Stimulated activated naive CD8-positive, alpha-beta T cell treated with anti-CD3 and anti-CD28 coated beads, Interleukin-15, amount 100 ng/mL, for 72 hours (primary cell): ENCODE measurements at places on chromosomes 1 and 21.

- no peak for DNase-seq
Measured at GRCh38 chr21:43778469-43779335, 2.6 kb upstream of the CSTB start.

DNA sequence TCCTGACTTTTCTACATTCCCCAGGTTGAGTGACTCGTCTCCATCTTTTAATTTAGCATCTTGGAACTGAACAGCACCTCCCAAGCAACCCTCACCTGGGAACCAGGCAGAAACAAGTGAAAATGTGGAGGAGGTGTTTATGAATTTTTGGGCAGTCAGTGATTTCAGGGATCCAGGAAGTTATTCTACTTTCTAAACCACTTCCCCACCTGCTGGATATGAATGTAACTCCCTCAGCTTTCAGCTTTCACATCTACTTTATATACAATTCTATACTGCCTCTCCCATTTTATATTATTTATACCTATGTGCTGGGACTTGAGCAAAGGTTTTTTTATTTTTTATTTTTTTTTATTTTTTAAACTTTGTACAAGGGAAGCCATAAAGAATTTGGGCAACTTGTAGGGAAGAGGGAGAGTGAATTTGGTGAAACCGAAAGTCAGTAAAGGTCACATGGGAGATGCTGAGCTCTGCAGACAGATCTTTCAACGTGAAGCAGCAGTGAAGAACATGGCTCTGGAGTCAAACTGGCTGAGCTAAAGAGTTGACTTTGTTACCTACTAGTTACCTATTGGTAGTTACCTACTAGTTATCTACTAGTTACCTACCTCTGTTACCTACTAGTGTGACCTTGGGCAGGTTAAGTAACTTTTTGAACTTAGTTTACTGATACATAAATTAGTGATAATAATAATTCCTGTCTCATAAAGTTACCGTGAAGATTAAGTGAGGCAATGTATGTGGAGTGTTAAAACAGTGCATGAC is 45.5 kb downstream of the DDR2 start:
- DNase-seq: no peak

DNA sequence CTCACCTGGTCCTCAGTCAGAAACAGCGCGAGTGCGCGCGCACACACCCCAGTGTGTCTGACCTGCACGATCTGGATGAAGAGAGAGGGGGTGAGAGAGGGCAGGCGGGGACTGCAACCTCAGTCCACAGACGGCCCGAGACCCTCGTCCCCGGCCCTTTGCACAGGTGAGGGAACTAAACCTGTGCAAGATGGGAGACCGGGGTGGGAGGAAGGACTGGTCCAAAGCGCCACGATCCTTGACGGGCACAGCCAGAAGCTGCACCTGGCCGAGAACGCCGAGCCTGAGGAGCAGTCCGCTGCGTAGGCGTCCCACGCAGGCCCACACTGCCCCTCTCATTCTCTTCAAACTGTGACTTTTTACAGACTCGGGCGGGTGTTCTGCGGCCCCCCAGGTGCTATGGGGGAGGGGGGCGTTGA is 519 bp upstream of the IQCC start:
- no peak for DNase-seq

DNA sequence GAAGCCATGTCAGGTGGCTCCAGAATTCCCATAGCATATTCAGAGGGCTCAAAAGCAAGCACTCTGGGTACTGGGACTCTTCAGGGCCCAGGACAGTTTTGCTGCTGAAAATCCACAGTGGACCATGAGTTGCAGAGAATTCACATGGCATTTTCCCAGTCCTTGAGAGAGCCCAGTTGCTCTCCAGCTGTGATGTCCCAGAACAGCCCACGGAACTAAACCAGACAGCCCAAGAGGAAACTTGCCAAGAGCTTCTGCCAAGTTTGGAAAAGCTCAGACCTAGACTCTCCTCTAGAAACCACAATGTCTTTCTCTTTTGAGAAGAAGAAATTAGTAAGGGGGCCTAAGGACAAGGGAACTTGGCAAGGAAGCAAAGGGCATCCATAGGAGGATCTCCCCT is 69.4 kb downstream of the RGS2 start:
- no peak for DNase-seq

DNA sequence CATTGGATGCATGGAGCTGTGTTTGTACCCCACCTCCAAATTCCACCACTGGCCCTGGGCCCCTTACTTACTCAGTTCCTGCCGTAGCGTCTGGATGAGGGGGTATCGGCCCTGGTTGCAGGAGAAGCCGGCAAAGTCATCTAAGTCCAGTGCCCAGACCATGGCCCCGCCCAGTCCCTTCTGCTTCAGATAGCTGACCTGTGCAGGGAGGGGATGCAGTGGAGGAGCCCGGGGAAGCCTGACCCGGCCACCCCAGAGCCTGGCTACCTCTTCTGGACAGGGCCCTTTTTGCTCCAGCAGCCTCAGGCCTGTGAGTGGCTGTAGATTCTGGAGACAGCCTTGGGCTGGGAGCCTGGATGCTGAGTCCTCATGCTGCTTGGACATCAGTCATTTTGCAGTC is 11.8 kb downstream of the CHIT1 start:
- DNase-seq: no peak

DNA sequence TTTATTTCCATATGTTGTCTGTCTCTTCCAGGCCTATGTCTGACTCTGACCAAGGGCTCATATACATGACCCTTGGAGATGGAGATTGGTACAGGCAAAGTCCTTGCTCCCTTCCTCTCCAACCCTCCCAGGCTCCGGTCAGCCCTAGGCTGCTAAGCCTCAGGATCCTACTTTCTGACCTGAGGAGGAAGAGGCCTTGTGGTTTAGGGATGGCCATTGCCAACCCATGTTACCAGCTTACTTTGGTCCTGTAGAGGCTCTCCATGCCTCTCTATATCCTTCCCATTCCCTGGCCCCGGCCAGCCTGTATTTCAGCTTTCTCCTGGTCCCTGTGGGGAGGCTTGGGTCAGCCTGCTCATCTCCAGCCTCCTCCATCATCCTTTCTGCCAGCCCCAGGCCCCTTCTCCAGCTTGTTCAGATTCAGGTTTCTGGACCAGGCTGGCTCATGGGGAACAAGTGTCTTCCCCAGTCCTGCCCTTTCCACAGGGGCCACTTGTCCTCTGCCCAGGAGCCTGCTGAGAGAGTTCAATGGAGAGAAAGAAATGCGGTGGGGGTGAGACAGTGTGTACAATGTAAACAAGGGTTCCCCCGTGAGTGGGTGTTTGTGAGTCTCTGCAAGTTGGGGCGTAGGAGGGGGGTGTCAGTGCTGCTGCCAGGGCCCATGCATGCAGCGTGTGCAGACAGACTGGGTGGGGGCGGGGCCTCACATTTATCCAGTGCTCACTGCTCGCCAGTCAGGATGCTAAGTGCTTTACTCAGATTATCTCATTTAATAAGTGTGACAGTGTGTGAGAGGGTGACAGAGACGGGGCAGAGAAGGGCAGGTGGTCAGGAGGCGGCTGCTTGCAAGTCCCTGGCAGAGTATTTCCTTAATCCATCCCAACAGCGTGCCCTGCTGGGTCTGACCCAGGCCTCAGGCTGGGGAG is 31.3 kb upstream of the FOXO6 start:
- DNase-seq: no peak

DNA sequence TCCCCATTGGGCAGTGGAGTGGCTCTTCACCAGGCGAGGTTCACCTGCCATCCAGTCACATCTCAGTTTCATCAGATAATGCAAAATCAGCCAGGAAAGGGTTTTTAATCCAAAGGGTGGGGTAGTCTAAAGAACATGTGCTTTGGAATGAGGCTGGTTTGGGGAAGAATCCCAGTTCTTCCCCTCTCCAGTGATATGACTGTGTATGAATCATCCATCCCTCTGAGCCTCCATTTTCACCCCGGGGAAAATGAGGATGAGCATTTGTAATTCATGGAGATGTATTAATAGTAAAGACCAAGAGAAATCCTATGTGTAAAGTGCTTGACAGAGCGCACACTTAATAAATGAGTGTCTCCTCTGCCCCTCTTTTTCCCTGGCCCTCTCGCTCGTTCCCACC is 215.1 kb upstream of the FGGY start:
- no peak for DNase-seq

DNA sequence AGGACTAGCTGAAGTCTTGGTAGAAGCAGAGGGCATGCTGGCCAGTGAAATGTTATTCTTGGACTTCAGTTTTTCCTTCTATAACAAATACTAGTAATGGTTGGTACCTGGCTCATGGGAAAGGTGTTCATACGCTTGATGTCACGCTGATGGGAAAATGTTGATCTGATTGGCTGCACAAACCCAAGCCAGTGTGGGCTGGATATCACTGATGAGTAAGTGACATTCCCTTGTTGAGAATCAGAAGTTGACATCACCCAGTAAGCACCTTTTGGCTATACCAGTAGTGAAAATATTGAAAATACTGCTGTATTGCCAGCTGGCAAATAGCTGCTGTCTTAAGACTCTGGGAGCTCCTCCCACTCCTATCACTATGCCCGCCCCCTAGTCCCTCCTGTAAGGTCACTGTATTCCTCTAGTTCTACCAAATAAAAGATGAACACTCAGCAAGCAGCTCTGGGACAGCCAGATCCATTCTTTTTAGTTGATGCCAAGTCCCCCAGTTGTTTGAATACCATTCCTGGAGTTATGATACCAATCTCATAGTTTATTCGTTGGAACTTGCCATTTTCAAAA is 168.2 kb downstream of the GRIK1 start:
- DNase-seq: no peak

GRCh38 chr1:46369542-46370213 is 24.4 kb upstream of the FAAH start:
- DNase-seq: no peak

- DNase-seq: no peak
Measured at GRCh38 chr1:2861988-2862813, 60.7 kb upstream of the TTC34 start.

DNA sequence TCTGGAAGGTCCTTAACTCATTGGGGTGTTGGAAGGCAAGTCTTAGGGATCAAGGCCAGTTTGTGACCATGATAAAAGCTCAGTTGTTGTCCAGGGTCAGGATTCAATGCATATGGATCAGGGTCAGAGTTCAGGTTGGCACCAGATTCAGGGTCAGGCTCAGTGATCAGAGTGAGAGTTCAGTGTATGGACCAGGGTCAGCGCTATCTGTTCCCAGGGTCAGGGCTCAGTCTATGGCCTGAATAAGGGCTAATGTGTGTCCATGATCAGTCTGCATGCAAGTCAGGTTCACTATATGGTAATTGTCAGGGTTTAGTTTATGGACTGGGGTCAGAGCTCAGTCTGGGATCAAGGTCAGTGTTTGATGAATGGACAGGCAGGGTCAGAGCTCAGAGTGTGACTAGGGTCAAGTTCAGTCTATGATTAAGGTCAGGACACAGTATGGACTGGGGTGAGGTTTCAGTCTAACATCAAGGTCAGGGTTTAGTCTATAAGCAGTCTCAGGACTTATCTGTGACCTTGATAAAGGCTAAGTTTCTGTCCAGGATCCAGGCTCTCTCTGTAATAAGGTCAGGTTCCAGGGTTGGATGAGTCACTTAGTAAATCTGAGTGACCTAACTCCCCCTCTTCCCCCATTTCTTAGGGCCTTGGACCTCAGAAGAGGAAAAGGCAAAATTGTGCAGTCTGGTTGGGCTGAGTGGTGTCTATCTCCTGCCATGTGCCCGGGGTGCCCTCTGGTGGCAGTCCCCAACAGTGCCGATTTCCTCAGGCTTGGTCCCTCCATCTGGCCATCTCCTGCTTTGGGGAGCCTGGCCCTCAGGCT is 23.8 kb downstream of the KNCN start:
- DNase-seq: peak; percentile 78

GRCh38 chr1:198337886-198338285 is 181.1 kb downstream of the NEK7 start:
- no peak for DNase-seq
